ENCODE measurements at places on chromosomes 16 and 17. TPM values are rescaled to one million over a fixed set of nuclear protein-coding genes. Genes with fewer than 3 reads are reported as not detected.

The INCA1 gene
- 0.11 TPM for total RNA-seq

The DLX4 gene
- total RNA-seq: not detected

The AIPL1 gene
- not detected for total RNA-seq

The PIP4K2B gene
- total RNA-seq: 61.8 TPM

The MT1G gene
- total RNA-seq: not detected

The GRB7 gene
- total RNA-seq: 0.37 TPM

The CLEC3A gene
- total RNA-seq: not detected

The NPIPB9 gene
- 4.1 TPM for total RNA-seq

The NOG gene
- 2.7 TPM for total RNA-seq

The SLC13A2 gene
- not detected for total RNA-seq

The CDC42EP4 gene
- 36.9 TPM for total RNA-seq

The C16orf96 gene
- total RNA-seq: not detected

Data from uterine smooth muscle cell (primary cell).